ENCODE measurements at places on chromosomes 7 and 10.

GRCh38 chr10:92124616-92125143 lies 166.2 kb downstream of the CPEB3 start:
- DNase-seq: no peak

DNA sequence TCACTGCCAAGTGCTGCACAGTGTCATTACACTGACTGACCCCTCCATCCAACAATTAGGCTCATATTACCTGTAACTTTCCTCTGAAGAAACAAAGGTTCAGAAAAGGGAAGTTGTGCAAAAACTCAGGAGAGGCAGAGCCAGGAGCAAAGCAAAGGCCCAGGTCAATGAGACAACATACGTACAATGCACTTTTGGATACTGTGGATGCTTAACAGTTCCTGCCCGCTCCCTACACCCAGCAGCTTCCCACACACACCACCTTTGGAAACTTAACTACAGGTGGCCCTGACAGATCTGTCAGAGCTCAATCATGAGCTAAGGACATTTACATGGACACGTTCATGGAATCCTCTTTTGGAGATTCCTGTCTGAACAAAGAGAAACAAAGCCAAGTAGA lies 515.9 kb downstream of the GRID1 start:
- DNase-seq: no peak

DNA sequence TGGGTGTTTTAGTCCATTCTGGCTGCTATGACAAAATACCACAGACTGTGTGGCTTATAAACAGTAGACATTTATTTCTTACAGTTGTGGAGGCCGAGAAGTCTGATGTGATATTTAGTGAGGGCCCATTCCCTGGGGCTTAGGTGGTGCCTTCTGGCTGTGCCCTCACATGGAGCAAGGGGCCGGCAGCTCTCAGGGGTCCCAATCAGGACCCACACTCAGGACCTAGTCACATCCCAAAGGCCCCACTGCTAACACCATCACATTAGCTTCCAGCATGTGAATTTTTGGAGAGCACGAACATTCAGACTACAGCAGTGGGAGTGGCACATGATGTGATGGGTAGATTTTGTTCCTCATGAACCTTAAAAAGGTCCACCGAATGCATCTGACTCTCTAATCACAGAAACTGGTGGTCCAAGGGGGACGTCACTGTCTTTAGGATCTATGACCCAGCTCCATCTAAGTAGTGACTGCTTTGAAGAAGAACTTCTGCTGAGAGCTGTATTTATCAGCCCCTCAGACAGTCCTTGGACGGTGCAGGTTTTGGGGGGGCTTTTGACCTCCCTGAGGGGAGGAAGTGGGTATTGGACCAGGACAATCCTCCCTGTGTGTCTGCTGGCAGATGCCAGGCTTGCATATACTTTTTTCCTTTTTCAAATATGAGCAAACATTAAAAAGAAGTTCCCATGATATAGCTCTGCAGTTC lies 154.5 kb upstream of the ZNF32 start:
- no peak for DNase-seq

DNA sequence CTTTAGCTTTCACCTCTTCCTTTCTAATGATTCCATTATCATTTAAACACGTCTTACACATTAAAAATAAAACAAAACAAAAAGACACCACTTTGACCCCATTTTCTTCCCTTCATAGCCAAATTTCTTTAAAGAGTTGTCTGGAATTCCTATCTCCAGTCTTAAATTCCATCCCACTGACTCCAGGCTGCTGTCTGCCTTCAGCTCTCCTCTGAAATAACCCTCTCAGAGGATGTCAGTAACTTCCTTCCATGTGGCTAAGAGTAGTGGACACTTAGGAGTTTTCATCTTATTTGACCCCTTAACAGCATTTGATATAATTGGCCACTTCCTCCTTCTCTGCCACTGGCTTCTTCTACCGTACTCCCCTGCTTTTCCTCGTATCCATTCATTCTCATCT lies 69.6 kb upstream of the MKX start:
- no peak for DNase-seq

DNA sequence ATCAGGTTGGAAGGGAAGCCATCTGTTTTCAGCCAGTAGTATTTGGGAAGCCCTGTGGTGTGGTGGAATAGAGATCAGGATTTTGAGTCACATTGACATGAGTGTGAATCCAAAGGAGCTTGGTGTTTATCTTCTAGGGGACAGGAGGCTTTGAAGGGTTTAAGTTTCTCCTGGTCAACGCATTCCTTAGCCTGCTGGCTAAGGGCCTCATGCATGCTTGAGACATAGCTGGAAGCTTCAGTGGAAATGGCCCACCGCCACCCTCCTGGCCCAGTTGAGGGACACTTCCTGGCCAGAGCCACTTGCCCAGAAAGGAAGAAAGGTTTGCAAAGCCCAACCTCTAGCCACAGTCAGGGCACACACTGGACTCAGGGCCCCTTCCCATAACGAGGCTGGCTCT lies 70.9 kb downstream of the CDK1 start:
- DNase-seq: no peak

GRCh38 chr10:13993169-13993568 lies 337.6 kb downstream of the FRMD4A start:
- DNase-seq: no peak

GRCh38 chr7:762885-763284 lies 35.8 kb upstream of the PRKAR1B start:
- DNase-seq: no peak

- DNase-seq: no peak
Observed at GRCh38 chr10:114714281-114714741, 56.2 kb upstream of the ABLIM1 start.

GRCh38 chr7:140367528-140367927 lies 30.8 kb downstream of the SLC37A3 start:
- DNase-seq: no peak

GRCh38 chr10:33129141-33129995 lies 171.3 kb upstream of the ITGB1 start:
- no peak for DNase-seq

- no peak for DNase-seq
Observed at GRCh38 chr10:60295028-60295937, 94.4 kb downstream of the ANK3 start.

- no peak for DNase-seq
Observed at GRCh38 chr7:140726281-140726680, 29.8 kb downstream of the NDUFB2 start.

DNA sequence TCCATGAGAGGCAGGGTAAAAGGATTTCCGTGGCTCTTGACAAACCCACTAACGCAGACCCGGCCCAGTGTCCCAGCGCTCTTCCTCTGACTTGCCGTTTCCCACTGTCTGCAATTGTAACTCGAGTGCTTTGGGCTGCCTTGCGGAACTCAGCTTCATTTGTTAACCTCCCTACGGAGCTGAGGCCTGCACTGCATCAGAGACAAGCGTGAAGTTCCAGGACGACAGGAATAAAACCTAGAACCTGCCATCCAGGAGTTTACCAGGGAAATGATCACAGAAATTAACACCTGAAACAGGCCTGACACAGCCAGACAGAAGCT lies 76.2 kb downstream of the SFMBT2 start:
- DNase-seq: no peak

All from hematopoietic multipotent progenitor cell treated with erythropoietin and hydrocortisone succinate and interleukin-3 and kit ligand, for 17 days (in vitro differentiated cells).